Right cardiac atrium (tissue), 5 donors: ENCODE measurements at places on chromosomes 2 and 18.
A peak's percentile ranks its signal among the peaks of the same experiment; 100 is the strongest.

GRCh38 chr18:9105420-9105819, 2.9 kb downstream of the NDUFV2 start:
- DNase-seq: no peak

- no peak for DNase-seq
These were observed 376.8 kb upstream of the ID2 start for GRCh38 chr2:8304821-8305766.

GRCh38 chr2:240784629-240785423, 35.2 kb downstream of the KIF1A start:
- DNase-seq: peak; percentile 43

DNA sequence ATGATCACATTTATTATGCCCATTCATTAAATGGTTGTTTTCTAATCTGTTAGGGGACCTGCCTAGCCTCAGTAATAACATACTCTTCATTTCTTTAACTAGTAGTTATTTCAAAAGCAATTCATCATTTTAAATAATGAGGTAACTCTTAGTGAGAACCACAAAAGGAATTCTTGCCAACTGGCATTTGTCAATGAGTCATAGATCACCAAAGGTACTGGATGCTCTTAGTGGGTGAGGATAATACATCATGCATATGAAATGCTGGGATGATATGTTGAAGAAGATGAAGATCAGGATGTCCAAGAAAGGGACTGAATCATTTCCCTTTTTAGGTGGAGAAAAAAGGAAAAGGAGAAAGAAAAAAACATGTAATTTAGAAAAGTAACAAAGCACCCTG, 826.2 kb upstream of the DDX18 start:
- DNase-seq: no peak

GRCh38 chr18:1037776-1038175, 133.1 kb downstream of the ADCYAP1 start:
- DNase-seq: no peak

GRCh38 chr2:2187196-2187595, 143.9 kb downstream of the MYT1L start:
- DNase-seq: no peak

- no peak for DNase-seq
These were observed 57.2 kb upstream of the LYPD6B start for GRCh38 chr2:148981324-148981723.

DNA sequence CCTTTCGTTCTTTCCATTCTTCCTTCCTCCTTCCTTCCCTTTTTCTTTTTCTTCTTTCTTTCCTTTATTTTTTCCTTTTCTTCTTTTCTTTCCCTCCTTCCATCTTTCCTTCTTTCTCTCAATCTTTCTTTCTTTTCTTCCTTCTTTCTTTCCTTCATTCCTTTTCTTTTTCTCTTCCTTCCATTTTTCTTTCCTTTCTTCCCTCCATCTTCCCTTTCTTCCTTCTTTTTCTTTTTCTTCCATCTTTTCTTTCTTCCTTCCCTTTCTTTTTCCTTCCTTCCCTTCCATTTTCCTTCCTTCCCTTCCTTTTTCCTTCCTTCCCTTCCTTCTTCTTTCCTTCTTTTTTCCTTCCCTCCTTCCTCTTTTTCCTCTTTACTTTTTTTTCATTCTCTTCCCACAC, 568.7 kb downstream of the GALR1 start:
- DNase-seq: no peak

DNA sequence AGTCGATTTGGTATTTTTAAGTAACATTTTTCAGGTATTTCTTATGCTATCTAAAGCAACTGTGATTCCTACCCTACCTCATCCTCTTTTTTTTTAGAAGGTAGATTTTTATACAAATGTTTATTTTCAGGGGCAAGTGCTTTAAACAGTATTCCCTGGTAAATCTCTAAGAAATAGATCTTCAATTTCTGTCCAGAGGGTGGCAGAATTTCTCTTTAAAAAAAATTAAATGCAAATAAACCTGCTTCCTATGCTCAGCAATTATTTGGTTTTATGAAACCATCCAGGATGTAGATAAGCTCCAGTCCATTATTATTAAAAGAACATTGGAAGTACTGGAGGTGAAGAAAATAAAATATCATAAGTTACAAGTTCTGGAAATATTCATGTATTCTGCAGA, 191.9 kb downstream of the MYO3B start:
- no peak for DNase-seq

- DNase-seq: peak; percentile 88
These were observed 17.5 kb downstream of the NCAPH start for GRCh38 chr2:96353032-96353561.

DNA sequence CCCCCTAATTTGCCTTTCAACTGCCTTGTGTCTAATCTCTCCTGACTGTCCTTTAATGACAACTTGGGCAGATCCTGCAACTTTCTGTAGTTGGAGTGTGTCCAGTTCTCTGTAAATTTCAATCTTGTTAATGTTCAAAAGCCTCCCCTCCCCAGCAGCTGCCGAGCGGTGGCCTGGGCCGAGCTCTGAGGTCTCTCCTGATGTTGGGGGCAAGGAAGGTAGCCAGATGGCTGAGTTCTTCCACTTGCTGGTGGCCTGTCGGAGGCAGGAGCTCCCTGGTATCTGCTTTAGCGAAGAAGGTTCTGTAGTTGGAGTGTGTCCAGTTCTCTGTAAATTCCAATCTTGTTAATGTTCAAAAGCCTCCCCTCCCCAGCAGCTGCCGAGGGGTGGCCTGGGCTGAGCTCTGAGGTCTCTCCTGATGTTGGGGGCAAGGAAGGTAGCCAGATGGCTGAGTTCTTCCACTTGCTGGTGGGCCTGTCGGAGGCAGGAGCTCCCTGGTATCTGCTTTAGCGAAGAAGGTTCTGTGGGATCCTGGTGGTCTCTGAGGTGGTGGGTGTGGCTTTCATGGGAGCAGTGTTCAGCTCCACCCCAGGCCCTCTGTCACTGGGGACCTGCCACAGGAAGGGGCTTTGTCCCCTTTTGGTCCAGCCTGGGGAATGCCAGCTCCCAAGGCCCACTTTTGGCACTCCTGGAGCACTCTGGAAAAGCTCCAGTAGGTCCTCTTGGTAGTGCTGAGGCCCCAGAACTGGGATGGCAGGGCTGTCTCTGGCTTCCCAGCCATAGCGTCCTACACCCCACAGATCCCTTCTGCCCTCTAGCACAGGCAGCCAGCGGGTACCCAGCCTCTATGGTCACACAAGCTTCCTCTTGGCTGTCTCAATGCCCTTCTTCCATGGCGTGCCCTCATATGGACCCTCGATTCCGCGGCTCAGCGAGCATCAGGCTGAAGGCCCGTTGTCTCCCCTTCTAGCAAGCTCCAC, 211.9 kb downstream of the ALPK2 start:
- DNase-seq: no peak

GRCh38 chr2:126220331-126220730, 435.6 kb upstream of the GYPC start:
- no peak for DNase-seq

DNA sequence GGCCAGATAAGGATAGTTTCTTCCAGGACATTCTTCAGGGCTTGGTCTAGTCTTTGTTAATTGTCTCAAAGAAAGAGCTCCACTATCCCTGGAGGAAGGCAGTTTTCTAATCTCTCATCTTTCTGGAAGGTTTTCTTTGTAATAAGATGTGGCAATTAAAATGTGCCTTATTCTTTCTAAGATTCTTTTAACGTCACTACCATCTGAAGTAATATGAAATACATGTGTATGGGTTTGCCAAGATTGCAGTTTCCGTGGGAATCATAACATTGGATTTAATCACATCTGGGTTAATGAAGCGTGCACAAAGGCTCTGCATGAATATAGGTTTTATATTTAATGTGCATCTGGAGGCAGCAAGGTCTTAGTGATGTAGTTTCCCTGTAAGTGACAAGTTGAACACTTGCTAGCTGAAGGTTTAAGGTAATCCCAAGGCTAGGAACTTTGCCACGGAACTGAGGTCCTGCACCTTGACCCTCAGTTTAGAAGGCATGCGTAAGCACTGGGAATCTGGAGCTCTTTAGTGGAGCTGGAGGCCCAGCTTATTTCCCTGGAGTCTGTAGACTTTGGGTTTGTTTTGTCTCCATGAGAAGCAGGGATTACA, 25.7 kb downstream of the DIS3L2 start:
- DNase-seq: peak; percentile 41

DNA sequence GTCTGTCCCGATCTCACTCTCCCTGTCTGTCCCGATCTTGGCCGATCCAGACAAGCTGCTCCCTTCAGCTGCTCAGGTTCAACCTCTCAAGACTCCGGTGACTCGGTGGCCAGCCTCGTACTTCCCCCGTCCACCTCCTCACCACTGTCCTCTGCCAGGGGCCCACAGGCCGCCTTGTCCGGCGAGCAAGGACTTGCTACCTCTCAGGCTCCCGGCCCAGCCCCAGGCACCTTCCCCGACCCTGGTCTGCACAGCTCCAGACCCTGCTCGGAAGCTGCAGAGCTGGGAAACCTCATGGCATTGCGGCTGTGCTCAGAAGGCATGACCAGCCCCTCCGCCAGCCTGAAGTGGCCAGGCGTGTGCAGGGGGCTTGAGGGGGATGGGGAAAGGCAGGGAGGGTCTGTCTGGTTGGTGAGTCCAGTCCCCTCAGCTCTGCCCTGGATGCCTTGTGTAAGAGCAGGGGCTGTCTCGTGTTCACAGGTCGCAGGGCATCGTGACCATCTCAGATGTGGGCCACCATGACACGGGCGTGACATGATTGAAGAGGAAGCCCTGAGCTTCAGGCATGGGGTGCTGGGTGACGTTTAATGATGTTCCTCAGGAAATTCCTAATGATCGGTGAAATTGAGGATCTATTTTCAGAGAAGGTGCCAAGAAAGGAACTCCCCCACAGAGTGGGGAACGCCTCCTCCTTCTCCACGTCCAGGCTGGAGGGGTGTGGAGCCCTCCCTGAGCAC, 121.2 kb upstream of the CTDP1 start:
- no peak for DNase-seq

DNA sequence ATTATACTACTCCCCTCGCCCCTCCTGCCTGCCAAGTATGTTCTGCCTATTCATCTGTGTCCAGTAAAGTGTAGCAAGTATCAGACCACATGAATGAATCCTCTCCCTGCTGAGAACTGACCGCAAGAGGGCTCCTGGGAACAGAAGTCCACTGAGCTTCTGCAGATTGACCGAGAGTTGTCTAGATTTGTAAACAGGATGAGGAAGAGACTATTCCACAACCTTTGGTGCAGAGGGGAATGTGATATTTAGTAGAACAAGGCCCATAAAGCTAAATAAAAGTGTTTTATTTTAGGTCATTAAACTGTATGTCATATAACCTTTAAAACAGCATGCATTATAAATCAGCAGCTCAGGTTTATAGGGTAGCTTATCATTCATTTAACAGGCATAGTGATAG, 377.0 kb downstream of the DCC start:
- DNase-seq: no peak

DNA sequence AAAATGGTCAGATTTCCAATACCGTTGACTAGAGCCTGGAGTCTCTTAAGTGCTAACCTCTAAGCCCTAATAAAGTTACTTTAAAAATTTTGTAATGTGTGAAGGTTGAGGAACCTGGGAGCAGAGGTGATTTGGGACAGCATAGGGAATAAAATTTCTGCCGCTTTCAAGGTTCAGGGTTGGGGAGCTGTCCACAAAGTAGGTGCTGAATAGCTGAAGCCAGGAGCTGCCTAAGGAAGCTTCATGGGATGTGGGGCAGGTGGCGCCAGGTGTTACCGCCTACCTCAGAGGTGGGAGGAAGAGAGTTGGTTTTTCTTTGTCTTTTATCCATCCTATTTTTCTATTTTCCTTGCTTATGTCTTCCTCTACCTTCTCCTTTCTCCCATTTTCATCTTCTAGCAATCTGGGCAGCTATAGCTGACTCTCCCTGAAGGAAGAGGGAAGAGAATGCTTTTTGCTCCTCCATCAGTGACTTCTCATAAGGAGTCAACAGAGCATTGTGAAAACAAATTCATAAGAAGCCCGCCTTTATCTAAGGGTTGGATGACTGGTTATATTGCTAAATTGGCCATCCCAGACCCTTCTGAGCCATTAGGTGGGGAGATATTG, 178.7 kb downstream of the CLIP4 start:
- no peak for DNase-seq

GRCh38 chr2:86592547-86593230, 29.4 kb upstream of the CHMP3 start:
- DNase-seq: no peak

DNA sequence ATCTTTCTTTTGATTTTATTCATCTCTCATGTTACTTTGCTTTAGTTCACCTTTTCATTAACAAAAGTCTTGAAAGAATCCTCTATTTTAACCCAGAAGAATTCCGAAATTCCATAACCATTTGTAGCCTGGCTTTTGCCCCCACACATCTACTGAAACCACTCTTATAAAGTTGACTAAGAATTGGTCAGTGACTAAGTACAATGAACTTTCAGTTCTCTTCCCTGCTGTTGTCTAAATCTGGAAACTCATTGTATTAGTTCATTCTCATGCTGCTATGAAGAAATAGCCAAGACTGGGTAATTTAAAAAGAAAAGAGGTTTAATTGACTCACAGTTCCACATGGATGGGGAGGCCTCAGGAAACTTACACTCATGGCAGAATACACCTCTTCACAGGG, 49.9 kb upstream of the PNPT1 start:
- no peak for DNase-seq

DNA sequence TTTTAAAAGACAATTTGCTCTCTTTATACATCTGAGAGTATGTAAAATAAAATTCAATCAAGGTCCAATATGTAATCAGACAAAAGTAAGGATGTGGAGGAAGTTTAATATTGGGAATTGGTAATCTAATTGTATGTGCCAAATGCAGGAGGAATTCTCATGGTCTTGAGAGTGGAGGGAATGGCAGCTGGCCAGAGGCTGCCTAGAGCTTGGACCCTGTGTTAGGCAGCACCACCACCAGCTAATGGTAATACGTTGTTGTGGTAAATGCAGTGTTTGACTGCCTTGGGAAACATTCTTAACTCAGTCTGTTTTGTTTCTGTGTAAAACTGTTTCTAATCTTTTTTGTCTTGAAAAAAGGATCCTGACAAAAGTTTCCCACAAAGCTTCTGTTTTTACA, 30.0 kb downstream of the GALNT1 start:
- DNase-seq: no peak

DNA sequence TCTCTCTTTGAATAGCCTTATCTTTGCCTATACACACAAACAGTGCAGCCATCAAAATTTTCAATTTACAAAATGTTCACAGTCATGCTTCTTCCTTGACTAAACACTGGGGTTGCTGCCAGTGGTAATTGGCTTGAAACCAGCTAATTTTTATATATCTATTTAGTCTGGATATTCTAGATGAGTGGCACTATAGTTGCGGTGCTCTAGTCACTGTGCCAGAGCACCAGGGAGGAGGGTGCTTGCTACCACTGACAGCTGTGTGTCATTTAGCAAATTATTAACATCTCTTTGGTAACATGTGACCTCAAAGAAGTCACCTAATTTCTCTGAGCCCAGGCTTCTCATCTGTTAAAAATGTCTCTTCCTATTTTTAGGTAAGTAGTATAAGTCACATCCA, 130.4 kb downstream of the MEIS1 start:
- no peak for DNase-seq

- DNase-seq: peak; percentile 49
These were observed 65.0 kb upstream of the HPCAL1 start for GRCh38 chr2:10237392-10238321.

DNA sequence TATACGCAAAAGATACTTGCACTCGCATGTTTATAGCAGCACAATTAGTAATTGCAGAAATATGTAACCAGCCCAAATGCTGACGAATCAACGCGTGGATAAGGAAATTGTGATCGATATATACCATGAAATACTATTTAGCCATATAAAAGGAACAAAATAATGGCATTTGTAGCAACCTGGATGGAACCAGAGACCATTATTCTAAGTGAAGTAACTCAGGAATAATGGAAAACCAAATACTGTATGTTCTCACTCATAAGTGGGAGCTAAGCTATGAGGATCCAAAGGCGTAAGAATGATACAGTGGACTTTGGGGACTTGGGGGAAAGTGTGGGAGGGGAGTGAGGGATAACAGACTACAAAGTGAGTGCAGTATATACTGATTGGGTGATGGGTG, 1008.0 kb upstream of the CRIM1 start:
- no peak for DNase-seq
